Glutamatergic neuron (in vitro differentiated cells): ENCODE measurements at places on chromosomes 5 and 9.

DNA sequence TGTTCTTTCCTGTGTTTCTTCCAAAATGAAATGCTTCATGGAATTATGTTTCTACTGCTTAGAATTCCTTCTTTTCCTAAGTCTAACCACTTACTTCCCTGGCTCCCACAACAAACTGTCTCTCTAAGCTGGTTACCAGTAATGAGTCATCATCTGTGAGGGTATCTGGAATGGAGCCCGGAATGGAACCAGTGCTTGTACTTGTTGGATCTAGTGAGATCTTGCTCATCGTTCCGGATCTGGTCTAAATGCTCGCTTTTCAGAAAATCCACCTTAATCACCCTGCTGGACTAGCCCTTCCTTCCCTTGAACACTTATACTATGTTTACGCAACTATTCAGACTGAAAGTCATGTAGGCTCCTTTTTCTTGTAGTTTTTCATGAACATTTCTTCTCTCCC is 184.8 kb downstream of the PBX3 start:
- no peak for DNase-seq

- no peak for DNase-seq
Measured at GRCh38 chr5:66744040-66744439, 147.8 kb downstream of the MAST4 start.

DNA sequence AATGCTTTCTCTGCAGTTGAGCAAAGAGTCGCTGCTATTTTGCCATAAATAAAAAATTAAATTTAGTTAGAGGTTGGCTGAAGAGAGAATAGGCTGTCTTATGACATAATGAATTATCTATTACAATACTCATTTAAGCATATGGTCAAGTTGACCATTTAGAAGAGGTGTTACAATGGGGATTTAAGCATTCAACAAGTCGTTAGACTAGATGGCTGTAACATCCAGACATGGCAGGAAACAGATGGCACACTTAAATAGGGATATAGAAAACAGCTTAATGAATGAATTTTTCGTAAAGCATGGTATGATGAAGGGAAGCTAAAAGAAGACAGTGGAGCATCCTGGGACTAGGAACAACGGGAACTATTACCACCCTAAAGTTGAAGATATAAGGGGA is 160.3 kb upstream of the PTPRD start:
- DNase-seq, result no peak

DNA sequence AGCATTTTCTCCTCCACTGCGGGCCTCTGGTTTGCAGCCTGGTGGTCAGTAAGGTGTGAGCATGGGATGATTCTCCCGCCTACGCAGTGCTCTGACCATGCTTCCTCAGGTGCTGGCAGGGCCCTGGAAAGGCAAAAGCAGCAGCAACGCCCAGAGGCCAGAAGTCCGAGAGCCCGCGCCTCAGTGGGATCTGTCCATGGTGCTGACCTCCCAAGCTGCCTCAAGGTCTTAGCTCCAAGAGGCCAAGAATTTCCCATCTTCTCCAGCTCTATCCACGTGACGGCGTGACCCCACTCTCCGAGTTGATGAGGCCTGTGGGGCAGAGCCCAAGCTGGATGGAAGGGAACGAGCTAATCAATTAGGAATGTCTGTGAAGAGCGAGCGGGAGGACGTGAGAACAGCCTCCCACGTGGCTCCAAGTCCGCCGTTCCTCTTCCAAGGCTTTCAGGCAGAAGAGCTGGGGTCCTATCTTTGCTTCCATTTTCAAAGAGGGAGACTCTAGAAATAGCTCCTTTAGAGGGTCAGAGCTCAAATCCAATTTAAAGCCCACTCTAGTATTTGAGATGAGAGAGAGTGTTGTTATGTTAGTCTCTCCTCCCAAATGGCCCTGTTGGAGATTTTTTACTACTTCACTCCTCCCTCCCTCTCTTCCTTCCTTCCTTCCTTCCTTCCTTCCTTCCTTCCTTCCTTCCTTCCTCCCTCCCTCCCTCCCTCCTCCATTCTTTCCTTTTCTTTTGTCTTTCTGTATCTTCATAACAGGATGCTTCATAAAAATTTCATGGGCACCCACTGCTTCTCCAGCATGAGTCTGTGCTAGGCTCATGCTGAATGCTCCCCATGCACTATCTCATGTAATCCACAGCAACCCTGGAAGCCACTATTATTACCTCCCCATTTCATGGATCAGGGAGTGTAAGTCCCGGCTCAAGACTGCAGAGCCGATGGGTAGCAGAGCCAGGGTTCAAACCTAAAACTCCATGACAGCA is 69.3 kb downstream of the OLFM1 start:
- DNase-seq, result no peak

DNA sequence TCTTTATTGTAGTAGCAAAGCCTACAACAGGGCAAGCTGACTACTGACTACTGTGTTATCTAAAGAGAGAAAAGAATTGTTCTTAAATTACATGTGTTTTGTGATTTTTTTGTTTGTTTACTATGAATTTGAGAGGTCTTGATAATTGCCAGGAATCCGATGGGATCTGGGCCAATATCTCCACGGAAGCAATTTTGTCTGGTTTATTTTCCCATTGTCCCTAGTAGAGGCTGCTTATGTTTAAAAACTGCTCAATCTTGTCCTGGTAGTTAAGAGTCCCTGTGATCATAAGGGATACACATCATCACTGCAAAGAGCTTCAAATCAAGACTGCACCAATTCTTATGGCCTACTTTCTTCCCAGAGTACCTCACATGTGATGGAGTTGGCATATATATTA is 94.4 kb downstream of the GLDC start:
- DNase-seq, result no peak

DNA sequence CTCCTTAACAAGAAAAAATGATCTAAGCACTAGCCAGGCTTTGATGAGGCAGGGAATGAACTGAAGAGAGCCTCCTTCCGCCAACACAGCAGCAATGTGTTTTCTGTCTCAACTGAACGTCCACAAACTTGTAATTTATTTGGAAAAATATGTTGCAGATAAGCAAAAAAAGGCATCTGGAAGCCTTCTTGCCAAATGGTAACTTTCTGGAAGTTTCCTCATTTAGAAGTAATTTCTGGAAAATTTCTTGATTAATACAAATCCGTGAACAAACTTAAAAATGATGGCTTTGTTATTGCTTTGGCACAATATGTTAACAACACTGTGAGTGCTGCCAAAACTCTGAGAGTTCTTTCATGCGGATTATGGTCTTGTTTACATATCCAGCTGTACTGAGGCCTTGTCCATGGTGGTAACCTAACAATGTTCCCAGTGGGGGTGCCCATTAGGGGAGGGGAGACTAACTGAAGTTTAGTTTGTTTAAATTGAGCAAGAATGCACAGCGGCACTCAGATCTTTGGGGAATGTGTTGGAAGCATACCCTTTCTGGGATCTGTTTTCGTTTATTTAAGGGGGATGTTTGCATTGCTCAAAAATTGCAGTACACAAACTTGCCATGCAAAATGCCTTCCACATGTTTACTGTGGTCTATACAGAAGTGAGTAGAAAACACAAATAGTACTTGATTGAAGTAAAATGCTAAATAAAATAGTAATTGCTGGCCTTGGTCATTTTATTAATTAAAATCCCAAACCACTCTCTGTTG is 334.7 kb downstream of the NR2F1-AS1 start:
- DNase-seq, result no peak

DNA sequence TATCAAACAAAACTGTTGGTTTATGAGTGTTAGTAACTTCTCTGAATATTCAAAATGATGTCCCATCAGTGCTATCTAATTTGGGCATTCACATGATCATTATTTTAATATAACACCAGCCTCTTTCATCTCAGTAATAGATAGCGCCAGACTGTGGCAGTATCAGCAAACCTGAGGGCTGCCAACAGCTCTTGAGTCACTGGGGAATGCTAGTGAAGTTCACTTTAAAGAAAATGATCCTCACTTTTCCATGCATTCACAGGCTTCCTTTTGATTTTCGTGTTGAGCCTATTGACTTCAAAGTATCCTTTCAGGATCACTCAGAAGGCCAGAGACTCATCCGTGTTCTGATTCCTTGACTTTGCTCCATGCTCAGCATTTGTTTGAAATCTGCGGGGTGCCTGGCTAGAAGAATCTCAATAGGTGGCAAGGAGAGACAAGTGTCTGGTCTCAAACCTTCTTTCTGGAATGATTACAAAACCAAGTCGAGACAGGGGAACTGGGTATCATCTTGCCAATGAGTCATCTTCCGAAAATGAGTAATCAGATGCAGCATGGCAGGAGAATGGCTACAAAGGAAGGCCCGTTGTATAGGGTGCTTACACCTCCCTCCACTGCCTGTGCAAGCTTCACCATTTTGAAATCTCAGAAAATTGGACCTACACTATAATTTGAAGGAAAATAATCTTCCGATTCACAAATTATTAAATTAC is 509.1 kb downstream of the RASEF start:
- DNase-seq, result no peak

GRCh38 chr5:142096382-142096781 is 12.2 kb upstream of the NDFIP1 start:
- no peak for DNase-seq
